ENCODE measurements at places on chromosomes 5 and 9. TPM values are rescaled to one million over a fixed set of nuclear protein-coding genes. Genes with fewer than 3 reads are reported as not detected.

DNA sequence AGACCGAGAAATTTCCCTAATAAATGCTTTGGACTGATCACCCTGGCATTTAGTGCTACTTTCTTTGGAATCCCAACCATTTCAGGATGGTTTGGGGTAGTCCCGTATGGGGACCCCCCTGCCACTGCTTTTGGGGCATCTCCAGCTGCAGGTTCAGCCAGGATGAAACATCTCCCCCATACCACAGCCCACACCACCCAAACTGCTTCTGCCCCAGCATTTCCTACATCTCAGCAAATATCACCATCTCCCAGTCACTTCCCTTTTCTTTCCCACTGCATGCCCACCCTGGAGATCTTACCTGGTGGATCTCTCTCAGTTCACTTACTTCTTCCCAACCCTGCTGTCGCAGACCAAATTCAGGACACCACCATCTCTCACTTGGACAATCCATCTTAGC lies 4.8 kb upstream of the P4HA2 start:
- DNase-seq, result no peak

DNA sequence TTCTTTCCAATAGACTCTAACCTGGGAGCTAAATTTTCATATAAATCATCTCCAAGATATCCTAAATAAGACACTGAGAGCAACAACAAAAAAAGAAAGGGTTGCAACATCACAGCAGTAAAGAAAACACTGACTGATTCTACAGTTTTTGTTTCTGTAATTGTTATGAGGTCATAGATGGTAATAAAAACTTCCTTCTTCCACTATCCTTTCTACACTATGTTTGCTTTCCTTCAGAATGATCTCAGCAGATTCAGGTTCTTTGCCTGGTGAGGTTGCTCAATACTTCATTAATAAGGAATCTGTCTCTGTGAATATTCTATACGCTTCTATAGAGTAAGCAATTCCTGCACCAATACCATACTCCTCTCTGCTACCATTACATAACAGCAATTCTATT lies 835.6 kb upstream of the GRAMD2B start:
- no peak for DNase-seq

DNA sequence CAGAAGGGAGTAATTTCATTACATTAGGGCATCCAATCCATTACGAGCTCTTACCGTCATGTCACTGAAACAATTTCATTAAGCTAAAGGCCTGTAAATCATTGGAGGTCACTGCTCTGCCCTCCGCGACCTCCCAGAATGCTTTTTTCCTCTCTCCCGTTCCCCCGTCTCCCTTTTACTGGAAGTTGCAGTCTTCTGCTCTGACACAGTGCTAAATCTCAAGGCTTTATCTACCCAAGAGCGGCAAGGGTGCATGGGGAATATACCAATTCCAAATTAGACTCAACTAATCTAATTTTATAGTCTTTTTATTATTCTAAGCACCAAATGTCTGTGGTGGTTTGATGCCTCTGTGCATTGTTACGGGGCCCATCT lies 265.7 kb upstream of the PANK3 start:
- no peak for DNase-seq

DNA sequence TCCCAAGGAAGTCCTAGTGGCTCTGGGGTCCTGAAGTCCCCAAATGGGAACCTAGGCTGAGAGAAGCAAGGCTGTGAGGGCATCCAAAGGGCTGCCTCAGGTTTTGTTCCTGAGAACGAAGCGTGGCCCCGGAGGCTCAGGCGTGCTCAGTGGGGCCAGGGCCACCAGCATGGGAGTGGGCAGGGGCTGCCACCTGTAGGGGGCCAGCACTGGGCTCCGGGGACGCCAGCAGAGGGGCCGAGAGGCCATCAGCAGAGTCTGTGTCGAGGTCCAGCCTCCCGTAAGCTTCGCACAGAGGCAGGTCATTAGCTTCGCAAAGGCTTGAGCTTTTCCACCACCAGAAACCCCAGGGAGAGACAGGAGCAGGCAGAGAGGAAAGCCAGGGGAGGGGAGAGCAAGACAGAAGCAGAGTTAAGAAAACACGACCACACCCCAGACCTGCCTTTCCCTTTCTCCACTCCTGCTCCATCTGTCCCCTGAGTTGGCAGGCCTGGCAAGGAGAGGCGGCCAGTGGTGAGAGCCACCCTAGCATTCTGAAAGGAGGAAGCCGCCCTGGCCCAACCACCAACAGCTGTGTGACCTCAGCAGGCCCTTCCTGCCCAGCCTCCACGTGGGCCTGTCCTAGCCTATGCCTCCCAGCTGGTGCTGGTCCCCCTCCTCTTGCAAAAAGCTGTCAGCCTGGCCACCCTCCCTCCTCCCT lies 5.5 kb upstream of the SURF6 start:
- DNase-seq, result peak; percentile 46

- DNase-seq, result no peak
These were observed 96.6 kb downstream of the VCAN start for GRCh38 chr5:83568186-83568585.

GRCh38 chr5:76807296-76807695 lies 11.5 kb upstream of the F2RL1 start:
- peak; percentile 87 for DNase-seq

GRCh38 chr9:25442526-25442925 lies 235.7 kb downstream of the TUSC1 start:
- DNase-seq, result no peak

DNA sequence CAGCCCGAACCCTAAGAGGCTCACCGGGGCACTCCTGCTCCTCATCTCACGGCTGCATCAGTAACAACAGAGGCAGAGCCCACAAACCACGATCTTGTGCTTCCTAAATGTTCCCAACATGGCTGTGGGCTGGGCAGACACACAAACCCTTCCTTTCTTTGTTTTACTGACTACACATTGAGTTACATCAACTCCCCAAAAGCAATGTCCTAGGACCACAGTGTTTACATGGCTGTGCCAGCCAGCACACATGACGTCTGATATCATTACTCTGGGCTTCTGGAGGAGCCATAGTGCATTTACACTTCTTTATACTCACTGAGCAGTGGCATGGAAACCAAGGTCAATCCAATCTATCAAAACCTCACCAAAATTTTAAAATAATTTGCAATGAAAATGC lies 101.4 kb downstream of the LHFPL2 start:
- DNase-seq, result no peak

- DNase-seq, result no peak
These were observed 1089.2 kb downstream of the PTPRD start for GRCh38 chr9:9523476-9524139.

- DNase-seq, result no peak
These were observed 216.0 kb upstream of the ANKRD55 start for GRCh38 chr5:56449071-56449640.

DNA sequence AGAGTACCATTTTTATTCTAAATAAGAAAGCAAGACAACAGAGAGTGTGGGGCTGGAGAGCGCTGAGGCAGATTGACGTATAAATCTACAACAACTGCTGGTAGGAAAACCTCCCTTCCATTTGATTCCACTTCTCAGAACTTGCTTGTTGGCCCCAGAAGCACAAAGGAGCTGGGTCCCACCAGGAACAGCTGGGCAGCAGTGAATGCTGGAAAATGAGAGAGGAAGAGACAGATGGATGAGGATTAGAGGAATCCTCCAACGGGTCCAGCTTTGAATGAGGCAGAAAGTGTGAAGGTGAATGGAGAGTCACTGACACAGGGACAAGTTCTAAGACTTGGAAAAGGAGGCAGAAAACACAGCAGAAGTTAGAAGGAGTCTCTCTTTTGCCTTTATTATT lies 14.8 kb downstream of the TAS2R1 start:
- no peak for DNase-seq

DNA sequence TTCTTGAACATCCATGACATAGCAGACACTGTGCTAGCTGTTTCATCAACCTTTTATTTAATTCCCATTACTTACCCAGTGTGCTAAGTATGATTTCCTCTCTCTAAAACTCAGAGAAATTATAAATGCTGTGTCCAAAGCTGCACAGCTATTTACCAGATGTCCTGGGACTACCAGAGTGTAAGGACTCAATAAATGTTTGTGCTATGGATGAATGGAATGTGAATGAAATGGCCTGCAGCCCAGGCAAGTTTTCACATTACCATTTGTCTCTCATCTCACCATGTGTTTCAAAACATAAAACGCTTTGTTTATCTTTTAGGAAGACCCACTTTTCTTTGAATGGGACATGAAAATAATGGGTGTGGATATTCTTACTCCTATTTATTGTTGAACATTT lies 96.2 kb downstream of the ARHGEF28 start:
- peak; percentile 35 for DNase-seq

DNA sequence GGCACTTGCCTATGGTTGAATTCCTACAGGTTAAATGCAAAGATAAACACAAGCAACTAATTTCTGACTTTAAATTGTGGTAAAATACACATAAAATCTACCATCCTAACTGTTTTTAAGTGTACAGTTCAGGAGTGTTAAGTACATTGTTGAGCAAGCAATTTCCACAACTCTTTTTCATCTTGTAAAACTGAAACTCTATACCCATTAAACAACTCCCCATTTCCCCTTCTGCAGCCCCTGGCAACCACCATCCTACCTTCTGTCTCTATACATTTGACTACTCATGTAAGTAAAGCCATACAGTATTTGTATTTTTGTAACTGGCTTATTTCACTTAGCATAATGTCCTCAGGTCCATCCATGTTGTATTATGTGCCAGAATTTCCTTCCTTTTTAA lies 38.5 kb upstream of the STX17 start:
- DNase-seq, result no peak

GRCh38 chr5:146880966-146881365 lies 2.4 kb upstream of the PPP2R2B start:
- DNase-seq, result no peak

GRCh38 chr9:112810696-112811490 lies 60.3 kb downstream of the SNX30 start:
- no peak for DNase-seq

- no peak for DNase-seq
These were observed 98.7 kb downstream of the TLE4 start for GRCh38 chr9:79670269-79670961.

- DNase-seq, result no peak
These were observed 34.2 kb upstream of the SUB1 start for GRCh38 chr5:32551194-32551593.

DNA sequence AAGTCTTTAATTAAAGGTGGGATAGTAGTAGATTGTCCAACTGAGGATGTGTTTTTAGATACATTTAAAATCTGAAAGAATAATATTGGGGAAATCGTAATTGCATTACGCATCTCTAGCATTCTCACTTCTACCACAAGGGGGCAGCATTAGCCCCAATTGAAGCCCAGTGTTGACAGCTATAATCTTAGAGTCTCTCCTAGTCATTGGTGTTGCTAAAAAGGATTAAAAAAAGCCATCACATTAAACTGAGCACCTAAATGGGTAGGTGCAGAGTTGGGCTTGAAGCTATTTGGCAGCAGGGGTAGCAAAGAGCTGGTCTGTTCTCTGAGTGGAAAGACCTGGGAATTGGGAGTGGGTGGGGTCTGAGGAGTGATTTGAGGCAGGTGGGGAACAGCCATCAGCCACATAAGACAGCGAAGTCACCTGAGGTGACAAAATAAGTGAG lies 177.2 kb downstream of the OSTF1 start:
- peak; percentile 55 for DNase-seq

GRCh38 chr9:124454296-124454695 lies 4.0 kb downstream of the ADGRD2 start:
- DNase-seq, result no peak

DNA sequence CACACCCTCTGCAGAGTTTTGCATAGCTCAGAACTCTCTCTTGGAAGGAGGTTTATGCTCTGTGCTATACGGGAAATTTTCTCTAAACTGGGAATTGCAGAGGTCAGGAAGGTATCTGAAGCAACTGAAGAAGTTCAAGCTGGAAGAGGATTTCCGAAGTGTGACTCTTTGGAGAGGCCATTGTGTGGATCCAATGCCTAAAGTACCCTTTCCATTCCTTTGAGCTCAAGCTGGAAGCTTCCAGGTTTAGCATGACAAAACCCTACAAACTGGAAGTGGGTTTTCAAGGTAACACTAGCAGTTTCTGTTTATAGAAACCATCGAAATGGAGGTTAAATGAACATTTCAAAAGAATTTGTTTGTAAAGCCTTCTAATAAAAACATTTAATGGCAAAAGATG lies 187.1 kb downstream of the CFAP90 start:
- no peak for DNase-seq

- no peak for DNase-seq
These were observed 60.1 kb upstream of the BASP1 start for GRCh38 chr5:17157294-17157693.

DNA sequence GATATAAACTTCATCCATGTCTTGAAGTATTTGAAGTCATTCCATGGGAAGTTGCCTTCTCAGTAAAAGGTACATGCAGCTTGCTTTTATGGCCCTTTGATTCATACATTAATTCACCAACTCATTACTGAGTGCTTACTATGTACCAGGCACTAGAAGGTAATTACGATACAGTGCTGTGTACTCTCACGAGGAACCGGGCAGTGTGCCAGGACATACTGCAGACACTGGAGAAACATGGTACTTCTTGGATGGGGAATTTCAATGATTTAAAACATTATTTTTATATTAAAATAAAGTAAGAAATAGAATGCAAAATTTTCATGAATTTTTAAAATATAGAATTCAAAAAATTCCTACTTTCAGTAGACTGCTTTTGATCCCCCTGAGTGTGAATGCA lies 71.4 kb upstream of the WDR41 start:
- DNase-seq, result no peak

DNA sequence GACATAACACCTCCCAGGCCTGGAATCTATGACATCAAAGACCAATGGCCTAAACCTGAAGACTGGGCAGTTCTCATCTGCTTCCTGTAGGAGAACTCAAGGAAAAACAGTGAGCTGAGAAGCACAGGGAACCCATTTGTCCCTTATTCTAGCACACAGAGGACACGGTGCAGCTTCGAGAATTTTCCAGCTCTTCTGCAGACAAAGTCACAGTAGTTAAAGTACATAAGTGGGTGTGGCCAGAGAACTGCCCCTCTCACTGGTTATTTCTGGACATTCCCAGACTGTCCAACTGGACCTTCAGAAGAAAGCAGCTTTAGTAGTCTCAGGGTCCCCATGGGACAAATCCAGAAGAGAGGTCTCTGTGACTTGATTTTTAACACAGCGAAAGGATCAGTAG lies 114.6 kb downstream of the KLHL3 start:
- no peak for DNase-seq

DNA sequence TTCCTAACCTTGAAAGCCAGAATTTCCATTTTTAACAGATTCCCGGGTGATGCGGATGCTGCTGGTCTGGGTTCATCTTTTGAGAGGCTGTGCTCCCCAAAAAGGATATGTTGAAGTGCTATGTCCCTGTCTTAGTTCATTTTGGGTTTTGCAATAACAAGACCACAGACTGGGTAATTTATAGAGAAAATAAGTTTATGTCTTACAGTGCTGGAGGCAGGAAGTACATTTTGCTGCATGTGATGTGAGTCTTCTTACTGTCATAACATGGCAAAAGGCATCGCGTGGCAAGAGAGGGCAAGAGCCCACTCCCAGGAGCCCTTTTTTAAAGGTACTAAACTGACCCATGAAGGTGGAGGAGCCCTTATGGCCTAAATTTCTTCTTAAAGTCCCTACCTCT lies 114.1 kb downstream of the DAPK1 start:
- DNase-seq, result no peak

The POC5 gene
- 5.9 TPM for total RNA-seq

The LYRM7 gene
- total RNA-seq, result 3.1 TPM

The ARL14EPL gene
- total RNA-seq, result under 0.01 TPM

The QRFP gene
- total RNA-seq, result not detected

The CCIN gene
- under 0.01 TPM for total RNA-seq

The WWC1 gene
- total RNA-seq, result 0.44 TPM

The DOCK2 gene
- total RNA-seq, result 0.44 TPM

The TMC1 gene
- 0.22 TPM for total RNA-seq

The DAPK1 gene
- total RNA-seq, result 36.9 TPM

The INSL6 gene
- total RNA-seq, result not detected

The SOHLH1 gene
- total RNA-seq, result not detected

Data from lung microvascular endothelial cell (primary cell).